ENCODE measurements at places on chromosomes 2 and 18.

DNA sequence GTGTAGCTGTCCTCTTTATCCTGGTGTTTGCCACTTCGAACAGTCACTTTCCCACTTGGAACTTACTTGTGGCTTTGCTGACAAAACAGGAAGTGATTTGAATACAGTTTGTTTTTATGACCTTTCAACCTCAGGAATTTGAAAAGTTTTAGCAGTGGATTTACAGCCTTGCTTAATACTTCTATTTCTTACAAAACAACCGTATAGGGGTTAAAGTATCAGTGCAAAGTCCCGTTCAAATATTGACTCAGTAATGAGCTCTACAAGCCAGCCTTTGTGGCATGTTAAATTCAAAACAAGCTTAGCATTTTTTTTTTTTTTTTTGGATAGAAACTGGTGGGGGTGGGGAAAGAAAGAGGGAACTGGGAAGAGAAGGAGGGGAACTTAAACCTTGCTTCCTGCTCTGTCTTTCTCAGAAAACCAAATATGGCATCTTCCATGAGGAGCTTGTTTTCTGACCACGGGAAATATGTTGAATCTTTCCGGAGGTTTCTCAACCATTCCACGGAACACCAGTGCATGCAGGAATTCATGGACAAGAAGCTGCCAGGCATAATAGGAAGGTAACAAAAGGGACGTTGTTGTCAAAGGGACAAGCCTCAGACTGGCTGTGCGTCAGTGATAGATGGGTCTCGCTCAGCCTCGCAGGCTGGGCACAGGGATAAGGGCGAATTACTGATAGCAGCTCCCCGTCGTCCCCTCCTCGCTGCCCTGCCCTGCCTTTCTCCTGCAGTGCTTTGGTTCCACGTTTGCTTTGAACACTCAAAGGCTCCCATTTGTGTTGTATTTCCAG is at the start of gene HNMT:
Gene HNMT, plus strand, starts transcription at position 408 of the 793 bp plus-strand sequence. Its CDS starts 19 bp downstream, at position 427.
- peak; percentile 86 for DNase-seq

- DNase-seq = no peak
Observed at GRCh38 chr2:67865917-67866316, 196.9 kb downstream of the C1D start.

DNA sequence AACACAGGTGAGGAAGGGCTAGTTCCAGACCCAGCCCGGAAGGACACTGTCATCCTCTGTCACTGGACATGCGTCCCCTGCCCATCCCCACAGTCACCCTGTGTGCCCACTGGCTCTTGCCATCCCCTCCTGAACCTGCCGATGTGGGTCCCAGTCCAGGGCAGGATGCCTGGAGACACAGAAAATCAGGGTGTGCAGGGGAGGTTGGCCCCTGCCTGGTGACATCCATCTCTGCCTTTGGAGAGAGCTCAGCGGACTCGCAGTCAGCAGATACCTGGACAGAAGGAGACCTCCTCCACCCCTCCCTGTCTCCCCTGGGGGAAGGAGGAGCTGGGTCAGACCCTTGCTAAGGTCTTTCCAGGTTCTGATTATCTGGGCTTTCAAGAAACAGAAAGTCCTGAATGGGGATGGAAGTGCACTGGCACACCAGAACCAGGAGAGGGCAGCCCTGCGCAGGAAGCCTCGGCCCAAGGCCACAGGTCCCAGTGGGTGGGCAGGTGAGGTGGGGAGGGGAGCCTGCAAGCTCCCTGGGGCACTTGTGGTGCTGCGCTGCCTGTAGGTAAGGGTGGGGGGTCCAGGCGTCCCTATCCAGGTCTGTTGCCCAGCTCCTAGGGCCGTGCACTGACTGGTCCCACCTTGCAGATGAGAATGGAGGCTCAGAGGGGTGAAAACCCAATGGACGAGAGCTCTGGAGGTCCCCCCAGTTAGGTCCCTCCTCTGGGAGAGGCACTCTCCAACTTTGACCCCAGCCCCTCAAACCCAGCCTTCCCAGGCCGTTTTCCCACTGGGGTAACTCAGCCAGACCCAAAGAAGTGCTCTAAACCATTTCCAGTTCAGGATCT is 9.7 kb upstream of the OTOS start:
- peak; percentile 20 for DNase-seq

DNA sequence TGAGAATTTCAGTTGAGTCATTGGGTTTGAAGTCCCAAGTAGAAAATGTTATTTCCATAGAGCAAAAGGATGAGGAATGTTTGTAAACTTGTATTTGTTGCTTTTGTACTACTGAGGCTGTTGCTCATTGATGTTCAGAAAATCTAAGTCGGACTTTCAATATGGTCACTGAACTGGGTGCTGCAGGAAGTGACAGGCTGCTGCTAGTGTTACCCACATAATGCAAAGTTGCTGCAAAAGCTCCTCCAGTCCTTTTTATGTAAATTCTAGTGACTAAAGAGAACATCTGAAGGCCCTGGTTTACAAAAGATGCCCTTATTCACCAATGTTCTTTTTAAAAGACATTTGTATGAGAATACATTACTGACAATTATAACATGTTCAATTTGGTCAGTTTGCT is 131.1 kb upstream of the FAM98A start:
- no peak for DNase-seq

GRCh38 chr2:240556553-240557100 is 1.2 kb downstream of the ANKMY1 start:
- DNase-seq = peak; percentile 39

- DNase-seq = no peak
Observed at GRCh38 chr18:11419338-11419737, 190.1 kb upstream of the SLC35G4 start.

DNA sequence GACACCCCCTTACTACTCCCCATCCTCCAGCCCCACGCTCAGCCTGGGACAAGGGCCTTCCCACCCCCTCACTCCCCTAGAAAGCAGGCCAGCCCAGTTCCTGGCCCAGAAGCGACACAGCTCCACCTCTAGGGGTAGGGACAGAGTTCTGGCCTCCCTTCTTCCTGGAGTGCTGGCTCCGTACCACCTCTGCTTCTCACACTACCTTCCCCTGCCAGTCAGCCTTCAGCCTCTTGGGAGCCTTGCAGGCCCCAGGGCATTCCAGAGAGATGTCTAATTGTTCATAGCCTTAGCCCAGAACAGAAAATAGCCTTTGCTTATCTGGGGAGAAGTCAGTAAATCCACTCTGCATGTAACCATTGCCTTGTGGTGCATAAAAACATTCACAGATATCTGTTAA is 13.1 kb upstream of the CATIP start:
- peak; percentile 11 for DNase-seq

- DNase-seq = no peak
Observed at GRCh38 chr2:29367986-29368658, 252.9 kb downstream of the CLIP4 start.

- no peak for DNase-seq
Observed at GRCh38 chr2:222430681-222431080, 6.3 kb downstream of the SGPP2 start.

DNA sequence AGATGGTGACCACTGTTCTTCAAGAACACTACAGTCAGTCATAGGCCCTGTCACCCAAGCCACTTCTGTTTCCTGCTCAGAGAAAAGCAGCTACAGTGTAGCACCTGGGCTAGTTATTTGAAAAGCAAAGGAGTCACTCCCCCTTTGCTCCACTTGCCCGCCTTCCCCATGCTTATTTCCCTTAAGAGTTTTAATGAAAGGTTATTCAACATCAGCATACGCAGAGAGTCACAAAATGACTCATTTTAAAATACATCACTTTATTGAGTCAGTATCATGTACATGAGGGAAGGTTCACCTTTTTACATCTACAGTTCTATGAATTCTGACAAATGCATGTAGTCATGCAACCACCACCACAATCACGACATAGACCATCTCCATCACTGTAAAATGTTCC is 71.3 kb downstream of the TNFRSF11A start:
- DNase-seq = no peak

- no peak for DNase-seq
Observed at GRCh38 chr2:139992078-139992477, 1211.9 kb upstream of the NXPH2 start.
